ENCODE measurements at places on chromosomes 5 and 9.

GRCh38 chr5:143594902-143595818, 191.7 kb upstream of the NR3C1 start:
- no peak for DNase-seq

DNA sequence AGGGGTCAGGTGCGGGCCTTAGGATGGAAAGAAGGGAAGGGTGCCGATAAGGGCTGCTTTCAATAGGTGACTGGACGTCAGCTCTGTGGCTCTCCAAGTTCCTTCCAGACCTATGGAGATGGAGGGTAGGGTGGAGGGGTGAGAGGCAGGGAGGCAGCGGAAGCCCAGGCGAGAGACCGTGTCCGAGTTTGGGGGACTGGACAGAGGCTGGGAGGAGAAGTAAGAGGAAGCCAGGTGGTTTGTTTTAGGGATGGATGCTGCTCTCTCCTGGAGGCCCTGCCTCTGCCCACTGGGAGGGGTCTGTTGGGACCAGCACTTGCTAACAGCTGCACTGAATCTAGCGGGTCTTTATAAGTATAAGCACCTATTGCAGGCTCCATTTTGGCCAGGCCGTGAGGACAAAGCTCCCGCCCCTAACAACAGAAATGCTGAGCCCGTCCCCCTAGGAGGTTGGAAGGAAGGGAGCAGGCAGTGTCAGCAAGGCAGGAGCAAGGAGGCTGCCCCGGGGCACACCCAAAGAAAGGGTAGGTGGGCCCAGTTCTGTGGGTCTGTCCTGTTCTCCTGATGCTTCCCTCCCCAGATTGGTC, 167.5 kb downstream of the DAB2IP start:
- no peak for DNase-seq

DNA sequence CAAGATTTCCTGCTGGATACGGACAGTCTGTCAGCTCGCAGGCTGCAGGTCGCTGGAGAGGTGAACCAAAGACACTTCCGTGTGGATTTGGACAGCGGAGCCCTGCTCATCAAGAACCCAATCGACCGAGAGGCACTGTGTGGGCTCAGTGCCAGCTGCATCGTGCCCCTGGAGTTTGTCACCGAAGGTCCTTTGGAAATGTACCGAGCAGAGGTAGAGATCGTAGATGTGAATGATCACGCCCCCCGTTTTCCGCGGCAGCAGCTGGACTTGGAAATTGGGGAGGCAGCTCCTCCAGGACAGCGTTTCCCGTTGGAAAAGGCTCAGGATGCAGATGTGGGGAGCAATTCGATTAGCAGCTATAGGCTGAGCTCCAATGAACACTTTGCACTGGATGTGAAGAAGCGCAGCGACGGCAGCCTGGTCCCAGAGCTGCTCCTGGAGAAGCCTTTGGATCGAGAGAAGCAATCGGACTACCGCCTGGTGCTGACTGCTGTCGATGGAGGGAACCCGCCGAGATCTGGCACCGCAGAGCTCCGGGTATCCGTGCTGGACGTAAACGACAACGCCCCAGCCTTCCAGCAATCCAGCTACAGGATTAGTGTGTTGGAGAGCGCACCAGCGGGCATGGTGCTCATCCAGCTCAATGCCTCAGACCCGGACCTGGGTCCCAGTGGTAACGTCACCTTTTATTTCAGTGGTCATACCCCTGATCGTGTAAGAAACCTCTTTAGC, 658 bp downstream of the PCDHGC4 start:
- no peak for DNase-seq

DNA sequence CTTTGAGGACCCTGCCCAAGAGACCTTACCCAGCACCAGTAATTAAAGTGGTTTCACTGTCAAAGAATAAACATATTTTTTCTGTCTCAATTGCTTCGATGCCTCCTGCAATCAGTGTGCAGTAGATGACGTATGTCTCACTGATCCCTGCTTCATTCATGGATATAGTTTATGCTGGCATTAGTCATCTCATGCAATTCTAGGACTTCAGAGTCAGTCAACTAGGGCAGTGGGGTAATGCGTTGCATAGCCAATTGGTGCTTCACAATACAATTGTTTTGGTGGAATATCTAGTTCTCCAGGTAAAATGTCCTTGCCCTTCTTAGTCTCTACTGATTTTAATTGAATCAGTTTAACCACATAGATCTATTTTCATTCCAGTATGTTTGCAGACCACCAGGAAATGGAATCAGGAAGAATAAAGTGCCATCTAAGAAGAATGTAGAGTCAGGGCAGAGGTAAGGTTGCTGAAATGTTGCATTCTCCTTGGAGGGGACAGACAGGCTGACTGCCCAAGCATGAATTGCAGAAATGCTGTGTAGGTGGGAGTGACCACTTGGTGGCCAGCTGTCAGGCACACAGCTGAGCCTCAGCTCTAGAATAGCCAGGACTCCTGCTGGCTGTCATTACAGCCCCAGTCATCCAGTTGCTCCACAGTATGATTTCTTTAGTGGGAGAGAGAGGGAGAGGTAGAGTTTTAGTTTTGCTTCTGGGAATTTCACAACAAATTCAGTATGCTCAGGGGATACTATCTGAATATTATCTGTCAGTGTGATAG, 73.5 kb upstream of the MEGF10 start:
- DNase-seq: no peak

DNA sequence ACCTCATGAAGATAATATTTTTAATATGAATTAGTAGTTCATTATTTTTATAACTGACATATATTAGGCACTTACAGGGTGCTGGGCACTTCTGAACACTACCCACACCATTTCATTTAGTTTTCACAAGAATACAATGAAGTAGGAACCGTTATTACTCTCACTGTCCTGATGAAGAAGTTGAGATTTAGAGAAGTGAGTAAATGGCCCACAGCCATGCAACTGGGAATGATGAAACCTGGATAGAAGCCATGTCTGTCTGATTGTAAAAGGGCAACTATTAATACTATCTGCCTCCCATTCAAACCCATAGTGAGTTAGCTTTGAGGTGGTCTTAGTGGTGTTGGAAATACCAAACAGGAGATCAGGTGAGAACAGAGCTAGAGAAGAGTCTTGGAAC, 29.6 kb upstream of the OTULINL start:
- DNase-seq: no peak

- DNase-seq: no peak
These were observed 19.5 kb upstream of the RAB14 start for GRCh38 chr9:121220996-121221663.

DNA sequence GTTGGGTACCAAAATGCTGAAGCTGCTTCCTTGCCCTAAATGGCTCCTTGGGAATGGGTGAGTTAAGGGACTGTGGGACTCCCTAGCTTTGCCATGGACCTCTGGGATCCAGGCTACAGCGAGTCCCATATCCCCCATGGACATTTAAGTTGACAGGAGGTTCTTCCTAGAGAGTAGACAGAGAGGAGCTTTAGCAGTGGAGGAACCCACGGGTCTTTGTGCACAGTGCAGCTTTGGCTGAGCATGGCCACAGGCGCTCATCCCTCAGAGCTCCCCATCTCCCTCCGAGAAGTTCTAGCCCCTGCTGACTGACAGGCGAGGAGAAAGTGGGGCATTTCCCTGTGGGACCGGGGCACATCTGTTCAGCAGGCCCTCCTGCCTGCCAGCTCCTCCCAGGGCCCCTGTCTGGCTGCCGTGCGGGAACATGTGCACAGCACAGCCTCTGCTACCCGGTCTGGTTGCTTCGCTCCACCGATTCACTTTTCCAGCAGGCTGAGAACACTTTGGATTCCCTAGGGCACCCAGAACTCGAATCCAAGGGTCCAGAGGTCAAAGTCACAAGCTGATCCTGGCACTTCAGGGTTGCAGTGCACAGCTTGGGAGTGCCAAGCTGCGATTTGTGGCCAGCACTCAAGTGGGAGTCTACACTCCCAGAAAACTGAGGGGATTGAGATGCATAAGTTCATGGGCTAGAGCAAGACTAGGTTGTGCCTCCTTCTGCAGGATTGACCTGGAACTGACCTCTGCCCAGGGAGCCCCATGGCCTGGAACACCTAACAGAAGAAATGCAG, 40.6 kb upstream of the DMRTA1 start:
- DNase-seq: no peak

DNA sequence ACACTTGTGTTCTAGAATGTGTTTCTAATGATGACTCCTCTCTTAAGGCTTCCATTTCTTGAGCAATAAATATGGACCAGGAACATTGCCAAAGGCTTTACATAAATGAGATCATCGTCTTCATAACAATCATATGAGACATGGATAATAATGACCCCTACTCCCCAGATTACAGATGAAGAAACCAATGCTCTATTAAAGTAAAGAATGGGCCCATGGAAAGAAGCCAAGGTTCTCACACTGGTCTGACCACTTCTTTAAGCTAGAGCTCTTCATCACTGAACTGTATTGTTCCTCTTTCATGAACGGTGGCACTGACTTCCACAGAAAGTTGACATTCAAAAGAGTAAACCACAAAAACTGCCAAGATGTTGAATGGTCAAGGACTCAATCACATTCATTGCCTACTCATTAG, 65.3 kb downstream of the MARCHF3 start:
- no peak for DNase-seq

DNA sequence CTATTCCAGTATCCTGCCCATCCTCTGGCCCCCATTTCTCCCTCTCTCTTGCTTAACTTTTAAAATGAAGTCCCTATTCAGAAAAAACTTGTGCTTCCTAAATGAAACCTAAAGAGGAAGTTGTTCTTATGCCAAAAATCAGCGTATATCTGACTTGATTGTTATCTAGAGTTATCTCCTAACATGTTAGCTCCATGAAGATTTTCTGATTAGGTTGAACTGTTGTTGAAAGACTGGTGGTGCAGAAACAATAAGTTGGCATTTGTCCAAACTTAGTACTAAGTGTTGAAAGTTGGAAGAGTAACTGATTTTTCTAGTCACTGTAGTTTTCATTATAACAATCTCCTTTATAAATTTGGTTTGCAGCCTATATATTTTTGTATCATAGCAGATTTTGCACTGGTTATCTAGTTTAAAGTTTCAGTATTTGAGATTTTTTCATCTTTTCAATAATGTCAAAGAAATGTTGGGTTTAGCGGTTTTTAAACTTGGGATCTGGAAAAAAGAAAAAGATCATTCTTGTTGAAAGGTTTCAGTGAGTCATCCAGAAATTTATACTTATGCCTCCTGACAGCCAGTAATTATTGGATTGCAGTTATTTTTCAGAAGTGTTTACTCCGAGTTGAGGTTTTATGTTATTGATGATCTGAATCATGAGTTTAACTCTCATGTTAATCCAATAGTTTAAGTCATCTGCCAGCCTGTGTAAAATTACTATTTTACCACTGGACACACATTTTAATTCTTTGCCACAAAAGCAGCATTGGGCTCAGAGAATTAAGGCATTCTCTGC, 60.6 kb downstream of the PAM start:
- DNase-seq: no peak

DNA sequence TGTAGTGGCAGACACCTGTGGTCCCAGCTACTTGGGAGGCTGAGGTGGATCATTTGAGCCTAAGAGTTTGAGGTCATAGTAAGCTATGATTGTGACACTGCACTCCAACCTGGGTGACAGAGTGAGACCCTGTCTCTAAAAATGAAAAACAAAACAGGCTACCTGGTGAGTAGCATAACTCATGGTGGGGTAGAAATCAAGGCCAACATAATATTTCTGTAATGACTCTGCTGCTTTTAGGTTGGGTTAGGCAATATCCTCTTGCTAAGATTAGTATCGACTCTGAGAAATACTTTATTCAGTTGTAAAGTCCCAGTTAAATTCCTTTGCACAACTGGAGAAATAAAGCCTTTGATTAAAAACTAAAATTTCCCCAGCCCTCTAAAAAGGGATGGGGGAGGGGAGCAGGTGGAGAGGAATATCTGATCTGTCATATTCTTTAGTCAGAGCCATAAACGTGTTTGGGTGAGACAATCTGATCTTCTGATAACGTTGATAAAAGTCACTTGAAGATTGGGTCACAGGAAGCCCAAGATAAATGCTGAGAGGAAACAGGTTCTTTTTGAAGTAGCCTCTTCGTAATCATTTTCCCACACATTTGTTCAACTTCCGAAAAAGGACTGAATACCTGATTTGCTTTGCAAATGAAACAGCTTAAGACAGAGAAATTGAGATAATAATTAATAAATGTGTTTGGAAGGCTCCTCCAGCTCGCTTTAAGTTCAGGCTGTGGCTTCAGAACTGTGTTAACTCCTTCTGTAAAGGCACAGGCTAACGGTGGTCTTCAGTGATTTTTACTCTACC, 14.9 kb downstream of the IL4 start:
- no peak for DNase-seq

- DNase-seq: no peak
These were observed 240.7 kb upstream of the NREP start for GRCh38 chr5:111997711-111998110.

DNA sequence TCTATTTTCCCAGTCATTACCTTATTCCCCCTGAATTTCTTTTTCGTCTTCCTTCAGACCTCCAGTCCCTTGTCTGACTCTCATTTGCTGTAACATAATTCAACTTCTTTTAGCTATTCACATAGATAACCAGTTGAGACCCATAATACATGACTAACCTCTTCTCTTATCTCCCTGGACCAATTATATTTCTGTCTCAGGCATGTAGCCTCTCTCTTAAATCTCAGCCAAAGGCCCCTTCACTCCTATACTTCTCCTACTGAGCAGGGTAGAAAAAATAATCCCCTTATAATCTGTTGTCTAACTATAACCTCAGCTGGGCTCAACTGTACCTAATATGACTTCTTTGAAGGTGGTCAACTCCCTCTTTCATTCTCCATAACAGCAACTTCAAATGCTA, 20.9 kb downstream of the RANBP6 start:
- DNase-seq: no peak

GRCh38 chr9:104330841-104331240, 173.2 kb upstream of the OR13F1 start:
- DNase-seq: no peak

DNA sequence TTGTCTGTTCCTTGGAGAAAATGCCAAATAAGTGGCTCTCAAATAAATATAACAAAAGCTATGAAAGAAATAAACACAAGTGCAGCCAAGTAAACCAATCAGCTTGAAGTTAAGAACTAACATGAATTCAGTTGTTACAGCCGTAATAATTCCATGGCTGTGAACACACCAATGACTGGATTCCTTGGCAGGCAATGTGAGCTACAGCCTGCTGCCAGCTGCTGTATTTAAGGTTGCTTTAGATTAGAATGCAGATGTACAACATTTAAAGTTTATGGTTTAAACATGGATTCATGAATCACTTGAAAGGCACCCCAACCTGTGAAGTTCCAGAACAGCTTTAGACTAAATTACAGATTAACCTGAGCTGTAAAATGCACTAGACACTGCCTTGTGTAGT, 626.4 kb upstream of the SEMA6A start:
- DNase-seq: no peak

DNA sequence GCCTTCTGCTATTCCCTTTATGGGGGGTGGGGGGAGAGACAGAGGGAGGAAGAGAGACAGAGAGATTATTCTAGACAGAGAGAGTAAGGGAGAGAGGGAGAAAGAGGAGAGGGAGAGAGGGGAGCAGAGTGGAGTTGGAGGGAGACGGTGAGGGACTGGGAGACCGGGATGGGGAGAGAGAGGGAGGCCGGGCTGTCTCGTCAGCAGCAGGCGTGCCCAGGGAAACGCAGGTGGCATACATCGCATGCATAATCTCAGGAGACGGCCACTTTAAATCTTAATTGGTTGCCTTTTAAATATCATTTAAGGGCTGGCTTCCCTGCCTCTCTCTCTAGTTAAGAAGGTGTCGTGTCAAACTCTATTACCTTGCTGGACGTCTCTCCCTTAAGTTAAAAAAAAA, 8.4 kb downstream of the IRX4 start:
- no peak for DNase-seq

- no peak for DNase-seq
These were observed 50.1 kb downstream of the TNFSF8 start for GRCh38 chr9:114880291-114880745.

Data from cortex of kidney (tissue), 1 donor.